Hematopoietic multipotent progenitor cell treated with erythropoietin and hydrocortisone succinate and interleukin-3 and kit ligand, for 6 days (in vitro differentiated cells): ENCODE measurements at places on chromosomes 6 and 20.

DNA sequence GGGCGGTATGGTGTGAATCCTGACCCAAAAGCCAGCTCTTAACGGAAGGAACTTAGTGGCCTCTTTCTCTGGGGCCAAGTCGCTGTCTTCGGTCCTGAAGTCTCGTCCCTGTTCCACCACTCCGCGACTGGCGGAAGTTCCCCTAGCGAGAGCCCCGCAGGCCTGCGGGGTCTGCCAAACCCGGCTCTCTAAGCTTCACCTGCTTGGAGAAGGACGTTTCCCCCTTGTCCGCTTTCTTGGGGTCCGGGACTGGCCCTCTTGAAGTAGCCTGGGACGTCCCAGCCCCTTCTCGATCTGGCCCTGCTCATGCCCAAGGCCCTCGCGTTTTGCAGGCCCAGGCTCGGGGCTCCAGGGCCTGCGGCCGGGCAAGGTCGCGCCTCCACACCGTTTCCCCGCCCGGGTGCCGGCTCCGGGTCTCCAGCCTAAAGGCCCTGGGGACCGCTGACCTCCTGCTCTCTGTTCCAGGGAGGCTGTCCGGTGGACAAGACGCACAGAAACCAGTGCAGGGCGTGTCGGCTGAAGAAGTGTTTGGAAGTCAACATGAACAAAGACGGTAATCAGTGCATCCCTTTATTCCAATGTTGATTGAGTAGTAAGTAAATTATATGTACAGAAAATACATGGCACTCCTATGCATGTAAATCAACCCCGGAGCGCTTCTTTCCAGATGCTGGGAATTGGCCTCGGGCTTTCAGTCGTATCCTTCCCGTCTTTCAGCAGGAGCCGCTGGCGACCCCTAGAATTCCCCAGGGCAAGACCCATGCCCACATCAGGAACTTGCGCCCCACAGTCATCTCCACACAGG is 8.8 kb downstream of the NR2E1 start:
- DNase-seq = peak; percentile 86

DNA sequence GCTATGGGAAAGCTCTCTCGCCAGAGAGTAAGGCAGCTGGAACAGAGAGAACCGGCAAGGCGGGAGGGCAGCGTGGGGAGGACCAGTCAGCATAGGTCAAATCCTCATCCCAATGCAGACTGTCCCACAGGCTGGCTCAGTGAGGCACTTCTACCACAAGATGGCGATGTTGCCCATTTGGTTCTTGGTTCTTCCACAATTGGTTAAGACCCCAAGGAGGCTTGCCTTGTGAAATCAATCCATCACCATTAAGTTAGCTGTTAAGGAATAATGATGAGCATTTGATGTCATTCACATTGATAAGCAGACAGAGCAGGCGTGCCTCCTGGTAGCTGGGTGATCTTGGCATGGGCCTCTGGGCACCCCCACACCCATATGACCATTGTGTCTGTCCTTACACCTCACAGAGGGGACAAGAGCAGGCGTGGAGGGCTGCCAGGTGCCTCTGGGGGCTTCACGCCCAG is 2.4 kb downstream of the CSTL1 start:
- DNase-seq = peak; percentile 88

- peak; percentile 77 for DNase-seq
Observed at GRCh38 chr6:49409951-49410542, 53.0 kb downstream of the MMUT start.

DNA sequence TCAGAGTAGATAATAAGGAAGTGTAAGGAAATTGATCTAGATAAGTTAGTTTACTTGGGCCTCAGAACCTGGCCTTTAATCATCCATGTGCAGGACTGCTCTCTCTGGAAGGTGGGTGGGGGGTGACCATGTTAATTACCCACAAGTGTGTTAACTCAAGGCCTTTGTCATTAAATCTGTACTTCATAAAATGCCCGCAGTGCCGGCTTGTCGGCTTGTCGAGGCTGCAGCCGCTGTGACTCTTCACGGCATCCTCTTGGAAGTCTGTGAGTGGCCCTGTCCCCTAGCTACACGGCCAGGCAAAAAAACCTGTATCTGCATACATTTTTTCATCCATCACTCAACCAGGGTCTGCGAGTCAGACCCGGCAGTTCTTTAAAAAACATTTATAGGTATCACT is 70.9 kb upstream of the ASCC3 start:
- no peak for DNase-seq

DNA sequence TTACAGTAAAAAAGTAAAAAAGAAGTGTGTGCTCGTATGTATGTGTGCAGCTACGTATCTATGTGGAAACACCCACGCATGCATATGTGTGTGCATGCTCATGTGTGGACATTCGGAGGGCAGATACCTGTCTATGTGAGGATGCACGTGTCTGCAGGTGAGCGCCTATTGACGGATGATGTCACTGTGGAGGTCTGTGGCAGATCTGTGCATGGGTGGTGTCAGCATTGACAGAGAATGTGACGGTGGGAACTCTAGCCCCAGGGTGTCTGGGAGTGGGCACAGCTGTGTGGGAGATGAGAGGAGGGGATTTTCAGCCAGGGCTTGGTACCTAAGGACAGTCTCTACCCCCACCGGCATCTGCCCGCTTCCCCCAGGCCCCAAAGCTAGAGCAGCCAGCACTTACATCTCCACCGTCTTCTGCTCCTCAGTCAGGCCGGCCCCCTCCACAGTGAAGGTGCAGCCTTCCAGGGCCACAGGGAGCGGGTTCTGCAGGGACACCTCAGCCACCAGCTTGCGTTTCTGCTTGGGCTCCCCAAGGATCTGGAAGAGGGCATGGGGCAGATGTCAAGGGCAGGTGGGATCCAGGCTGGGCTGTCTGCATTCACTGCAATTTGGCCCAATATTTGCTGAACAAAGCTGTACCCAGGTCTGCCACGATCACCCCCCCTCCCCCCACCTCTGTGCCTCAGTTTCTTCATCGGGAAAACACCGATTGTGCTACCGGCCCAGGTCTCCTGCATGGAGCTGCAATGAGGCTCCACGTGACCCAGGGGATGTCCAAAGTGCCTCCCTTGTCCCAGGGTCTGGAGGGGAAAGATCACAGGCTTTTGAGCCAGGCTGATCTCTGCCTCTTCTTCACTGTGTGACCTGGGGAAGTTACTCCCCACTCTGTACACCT is 34.1 kb downstream of the TGM2 start:
- DNase-seq = no peak

GRCh38 chr6:144063744-144064401 is 31.5 kb downstream of the SF3B5 start:
- DNase-seq = peak; percentile 95

- no peak for DNase-seq
Observed at GRCh38 chr6:166464068-166465002, 81.6 kb upstream of the MPC1 start.

DNA sequence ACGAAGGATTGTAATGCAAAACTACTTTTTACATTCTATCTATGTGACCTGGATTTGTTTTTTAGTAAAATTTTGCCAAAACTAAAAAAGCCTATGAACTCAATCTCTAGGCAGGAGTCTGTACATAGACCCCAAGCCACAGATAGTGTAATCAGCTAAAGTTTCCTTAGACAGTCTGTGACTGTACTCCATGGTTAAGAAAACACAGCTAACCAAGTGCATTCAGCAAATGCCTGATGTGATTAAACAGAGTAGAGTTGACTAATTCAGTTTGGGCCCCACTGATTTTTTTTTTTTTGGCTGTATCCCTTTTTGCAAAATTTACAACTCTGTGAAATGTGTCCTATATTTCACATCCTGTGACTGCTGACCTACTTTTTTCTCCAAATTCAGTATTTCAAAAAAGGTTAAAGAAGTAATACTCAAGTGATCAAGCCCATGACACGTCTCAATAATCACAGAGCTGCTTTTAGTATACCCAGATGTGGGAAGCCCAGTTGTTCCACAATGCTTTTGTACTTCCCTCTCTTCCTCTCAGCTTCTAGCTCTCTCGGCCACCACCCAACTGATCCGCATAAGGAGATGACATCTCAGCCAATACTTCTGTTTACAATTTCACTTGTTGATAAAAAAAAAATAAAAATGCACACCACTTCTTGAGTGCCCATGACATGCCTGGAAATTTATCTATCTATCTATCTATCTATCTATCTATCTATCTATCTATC is 108.8 kb upstream of the TBX18 start:
- DNase-seq = no peak

- DNase-seq = peak; percentile 54
Observed at GRCh38 chr20:4026093-4026601, 10.8 kb upstream of the RNF24 start.

GRCh38 chr6:112827793-112828192 is 480.7 kb downstream of the RFPL4B start:
- no peak for DNase-seq

DNA sequence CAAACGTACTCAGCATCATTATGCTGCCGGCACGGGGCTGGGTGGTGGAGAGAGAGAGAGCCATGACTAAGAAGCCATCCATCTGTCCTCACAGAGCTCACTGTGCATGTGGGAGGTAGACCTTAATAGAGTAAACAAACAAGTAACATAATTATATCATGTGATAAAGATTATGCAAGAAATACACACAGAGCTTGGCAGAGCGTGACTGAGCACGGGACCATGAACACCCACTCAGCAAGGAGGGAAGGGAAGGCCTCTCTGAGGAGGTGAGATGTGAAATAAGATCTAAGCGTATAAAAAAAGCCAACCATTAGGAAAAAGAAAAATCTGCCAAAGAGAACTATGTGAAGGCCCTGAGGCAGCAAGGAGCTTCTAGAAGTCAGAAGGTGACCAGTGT is 207.5 kb downstream of the PTPRT start:
- DNase-seq = no peak

GRCh38 chr6:169807229-169807628 is 55.8 kb downstream of the ERMARD start:
- no peak for DNase-seq

DNA sequence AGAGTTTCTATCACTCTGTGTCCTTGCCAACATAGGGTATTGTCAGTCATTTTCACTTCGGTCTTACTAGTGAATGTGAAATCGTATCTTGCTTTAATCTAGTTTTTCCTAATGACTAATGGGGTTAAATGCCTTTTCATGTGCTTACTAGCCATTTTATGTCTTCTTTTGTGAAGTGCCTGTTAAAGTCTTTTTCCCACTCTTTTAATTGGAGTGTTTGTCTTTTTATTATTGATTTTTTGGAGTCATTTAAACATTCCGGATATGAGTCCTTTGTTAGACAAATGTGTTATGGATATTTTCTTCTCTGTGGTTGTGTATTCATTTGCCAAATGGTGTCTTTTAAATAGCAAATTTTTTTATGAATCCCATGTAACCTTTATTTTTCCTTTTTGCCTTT is 194.6 kb downstream of the CDH26 start:
- no peak for DNase-seq

DNA sequence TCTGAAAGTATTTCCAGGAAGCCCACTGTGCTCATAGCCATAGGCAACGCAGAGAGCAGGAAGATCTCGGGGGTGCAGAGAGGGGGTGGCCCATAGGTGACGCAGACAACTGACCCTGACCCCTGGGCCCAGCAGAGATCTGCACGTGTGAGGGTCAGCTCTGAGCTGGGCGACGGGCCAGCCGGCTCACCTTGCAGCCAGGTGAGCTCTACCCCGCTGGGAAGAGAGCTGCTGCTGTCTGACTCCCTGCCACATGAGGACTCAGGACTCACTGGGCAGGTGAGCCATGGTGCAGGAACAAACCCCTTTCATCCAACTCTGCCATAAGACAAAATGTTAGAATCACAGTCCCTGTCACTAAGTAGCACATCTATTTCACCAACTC is 19.6 kb downstream of the ZBTB46 start:
- DNase-seq = no peak

GRCh38 chr20:3745686-3746173 is 13.2 kb downstream of the HSPA12B start:
- DNase-seq = no peak

DNA sequence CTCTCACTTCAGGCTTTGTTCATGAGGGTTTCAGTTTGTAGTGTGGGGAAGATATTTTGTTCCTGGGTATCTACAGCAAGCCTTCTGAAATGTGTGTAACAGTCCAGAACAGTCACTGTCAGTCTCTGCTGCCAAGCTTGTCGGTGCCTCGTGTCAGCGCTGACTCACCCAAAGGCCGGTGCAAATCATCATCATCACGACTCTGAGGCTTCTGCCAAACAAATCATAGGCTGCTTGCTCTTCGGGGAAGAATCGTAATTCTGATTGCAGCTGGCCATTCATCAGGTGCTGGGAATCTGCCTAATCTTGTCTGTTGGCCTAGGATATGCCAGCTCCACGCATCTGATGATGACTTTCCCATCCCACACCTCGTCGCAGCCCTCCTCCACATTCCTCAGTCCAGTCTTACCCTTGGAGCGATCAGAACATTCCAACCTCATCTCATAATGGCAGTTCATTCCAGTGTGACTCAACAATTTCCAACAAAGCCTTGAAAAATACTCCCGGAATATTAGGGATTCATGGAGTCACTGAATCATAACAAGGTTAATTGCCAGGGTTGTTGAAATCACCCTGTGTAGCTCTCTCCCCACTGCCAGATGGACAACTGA is 40.9 kb downstream of the ALDH8A1 start:
- DNase-seq = no peak

GRCh38 chr20:32181606-32182005 is 25.9 kb downstream of the PLAGL2 start:
- DNase-seq = no peak

DNA sequence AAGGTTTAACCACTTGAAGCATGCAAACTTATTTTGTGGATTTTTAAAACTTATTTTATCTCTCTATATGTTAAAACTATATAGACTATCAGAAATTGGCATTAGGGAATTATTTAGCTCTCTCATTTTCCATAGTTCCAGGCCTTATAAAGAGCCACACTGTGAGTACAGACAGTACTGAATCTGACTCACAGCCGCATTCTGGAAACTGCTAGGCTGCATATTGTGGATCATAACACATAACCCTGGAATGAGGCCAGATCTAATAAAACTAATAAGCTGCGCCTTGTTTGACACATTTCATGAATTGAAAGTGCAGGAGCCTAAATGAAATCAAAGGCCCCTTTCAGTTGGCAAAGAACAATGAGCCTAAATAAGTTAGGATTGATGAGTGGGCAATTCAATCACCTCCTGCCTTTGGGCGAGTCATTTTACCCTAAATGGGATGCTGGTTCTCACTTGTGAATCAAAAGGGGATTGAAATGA is 308.4 kb downstream of the PACRG start:
- no peak for DNase-seq

GRCh38 chr6:110125361-110125760 is 54.1 kb downstream of the WASF1 start:
- no peak for DNase-seq

GRCh38 chr6:18464176-18464575 is 77.0 kb downstream of the RNF144B start:
- no peak for DNase-seq

DNA sequence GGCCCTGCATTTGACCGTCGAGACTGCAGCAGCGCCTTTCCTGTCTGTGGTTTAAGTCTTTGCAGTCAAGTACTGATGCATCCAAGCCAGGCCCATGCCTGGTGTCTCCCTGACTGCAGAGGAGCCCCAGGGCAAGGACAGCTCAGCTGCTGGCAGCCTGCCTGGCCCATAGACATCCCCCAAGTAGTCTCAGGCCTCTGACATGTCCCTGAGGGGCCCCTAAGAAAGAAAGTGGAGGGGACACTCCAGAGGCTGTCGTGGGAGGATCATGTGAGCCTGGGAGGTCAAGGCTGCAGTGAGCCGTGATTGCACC is 18.0 kb downstream of the HRH3 start:
- DNase-seq = no peak
